Coronary artery (tissue), 2 donors: ENCODE measurements at places on chromosomes 1 and 21.
A peak's percentile ranks its signal among the peaks of the same experiment; 100 is the strongest.

DNA sequence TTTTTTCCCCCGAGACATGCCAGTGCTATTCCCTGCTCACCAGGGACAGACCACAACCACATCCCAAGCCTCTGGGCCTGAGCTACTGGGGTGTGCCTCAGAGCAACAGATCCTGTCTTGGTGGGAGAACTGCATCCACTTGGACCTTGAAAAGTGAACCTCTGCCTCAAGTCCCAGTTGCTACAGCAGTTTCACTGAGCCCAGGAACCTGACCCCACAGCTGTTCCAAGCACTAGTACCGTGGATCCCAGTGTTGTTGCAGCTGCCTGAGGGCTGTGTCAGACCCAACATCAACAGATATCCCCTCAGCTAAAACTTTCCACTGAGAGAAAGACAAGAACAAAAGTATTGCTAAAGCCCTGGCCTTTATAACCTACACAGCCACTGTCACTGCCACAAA, 373.0 kb downstream of the PLPP3 start:
- no peak for DNase-seq

DNA sequence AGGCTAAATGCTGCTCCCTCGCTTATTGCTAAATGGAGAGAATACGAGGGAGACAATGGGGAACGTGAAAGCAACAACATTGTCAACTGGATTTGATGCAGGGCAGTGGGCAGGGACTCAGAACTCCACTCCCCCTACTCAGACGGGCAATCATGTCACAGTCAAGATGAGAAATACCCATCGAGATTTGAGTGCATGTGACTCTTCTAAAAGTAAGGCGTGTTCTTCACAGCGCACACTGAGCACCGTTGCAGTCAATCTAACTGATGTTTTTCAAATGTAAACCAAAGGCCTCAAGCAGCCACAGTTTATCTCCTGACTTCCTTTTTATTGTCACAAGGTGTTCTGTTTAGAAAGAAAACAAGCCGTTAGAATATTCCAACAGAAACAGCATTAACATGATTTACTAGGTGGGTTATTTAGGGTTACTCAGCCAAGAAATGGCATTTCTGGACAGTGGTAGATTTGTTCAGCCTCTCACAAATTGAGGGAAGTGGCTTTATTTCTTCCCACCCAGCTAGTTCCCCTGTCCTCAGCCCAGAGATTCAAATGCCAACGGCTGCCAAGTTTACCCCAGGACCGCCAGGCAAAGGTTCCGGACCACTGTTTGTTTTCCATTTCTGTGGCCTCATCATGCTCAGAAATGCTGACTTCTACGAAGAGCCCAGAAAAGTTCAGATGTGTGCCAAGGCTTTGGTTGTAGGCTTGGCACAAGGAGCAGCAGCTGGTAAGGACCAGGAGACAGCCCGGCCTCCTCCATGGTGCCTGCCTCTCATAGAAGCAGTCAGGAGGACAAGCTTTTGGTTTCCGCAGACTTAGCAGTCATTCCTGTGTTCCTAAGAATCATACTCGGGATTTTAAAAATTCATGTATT, 171.4 kb downstream of the KIF26B start:
- no peak for DNase-seq

- DNase-seq, result no peak
These were observed 36.8 kb downstream of the GADD45A start for GRCh38 chr1:67721650-67722291.

GRCh38 chr21:35428489-35428888, 379.4 kb upstream of the RUNX1 start:
- DNase-seq, result peak; percentile 78

DNA sequence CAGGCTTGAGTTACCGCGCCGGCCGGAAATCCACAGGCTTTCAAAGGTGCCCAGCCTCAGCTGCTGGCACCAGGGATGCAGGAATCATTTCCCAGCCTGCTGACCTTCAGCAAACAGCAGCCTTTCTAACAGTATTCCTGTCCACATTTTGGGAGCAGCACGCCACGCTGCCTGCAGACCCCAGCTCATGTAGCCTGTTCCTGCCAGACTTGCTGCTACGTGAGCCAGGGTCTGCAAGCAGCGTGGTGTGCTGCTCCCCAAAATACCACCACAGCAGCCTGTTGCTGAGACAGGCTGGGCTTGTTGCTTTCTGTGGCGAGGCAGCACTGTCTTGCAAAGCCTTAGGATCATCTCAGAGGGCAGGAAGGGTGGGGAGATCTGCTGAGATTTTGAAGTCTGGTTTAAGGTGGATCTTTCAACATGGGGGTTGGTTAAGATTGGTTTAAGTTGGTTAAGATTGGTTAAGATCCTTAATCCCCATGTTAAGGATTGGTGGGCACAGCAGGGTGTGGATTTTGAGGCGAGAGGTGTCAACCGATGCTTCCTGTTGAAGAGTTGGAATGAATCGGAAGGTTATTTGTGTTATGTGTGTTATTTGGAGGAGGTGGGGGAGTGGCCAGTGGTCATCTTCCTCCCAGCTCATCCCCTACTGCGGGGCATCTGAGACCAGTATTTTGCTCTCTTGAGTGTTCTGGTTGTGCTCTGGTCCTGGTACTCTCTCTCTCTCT, 12.9 kb downstream of the FAAH start:
- no peak for DNase-seq

GRCh38 chr1:203649551-203649998, 22.9 kb downstream of the ATP2B4 start:
- no peak for DNase-seq

DNA sequence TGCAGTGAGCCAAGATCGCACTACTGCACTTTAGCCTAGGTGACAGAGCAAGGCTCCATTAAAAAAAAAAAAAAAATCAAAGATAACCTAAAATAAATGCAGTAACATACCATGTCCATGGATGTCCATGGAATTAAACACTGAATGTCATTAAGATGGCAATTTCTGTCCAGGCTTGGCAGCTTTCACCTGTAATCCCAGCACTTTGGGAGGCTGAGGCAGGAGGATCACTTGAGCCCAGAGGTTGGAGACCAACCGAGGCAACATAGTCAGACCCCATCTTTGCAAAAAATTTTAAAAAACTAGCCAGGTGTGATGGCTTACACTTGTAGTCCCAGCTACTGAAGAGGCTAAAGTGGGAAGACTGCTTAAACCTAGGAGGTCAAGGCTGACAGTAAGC, 100.1 kb downstream of the RUSC1 start:
- no peak for DNase-seq

DNA sequence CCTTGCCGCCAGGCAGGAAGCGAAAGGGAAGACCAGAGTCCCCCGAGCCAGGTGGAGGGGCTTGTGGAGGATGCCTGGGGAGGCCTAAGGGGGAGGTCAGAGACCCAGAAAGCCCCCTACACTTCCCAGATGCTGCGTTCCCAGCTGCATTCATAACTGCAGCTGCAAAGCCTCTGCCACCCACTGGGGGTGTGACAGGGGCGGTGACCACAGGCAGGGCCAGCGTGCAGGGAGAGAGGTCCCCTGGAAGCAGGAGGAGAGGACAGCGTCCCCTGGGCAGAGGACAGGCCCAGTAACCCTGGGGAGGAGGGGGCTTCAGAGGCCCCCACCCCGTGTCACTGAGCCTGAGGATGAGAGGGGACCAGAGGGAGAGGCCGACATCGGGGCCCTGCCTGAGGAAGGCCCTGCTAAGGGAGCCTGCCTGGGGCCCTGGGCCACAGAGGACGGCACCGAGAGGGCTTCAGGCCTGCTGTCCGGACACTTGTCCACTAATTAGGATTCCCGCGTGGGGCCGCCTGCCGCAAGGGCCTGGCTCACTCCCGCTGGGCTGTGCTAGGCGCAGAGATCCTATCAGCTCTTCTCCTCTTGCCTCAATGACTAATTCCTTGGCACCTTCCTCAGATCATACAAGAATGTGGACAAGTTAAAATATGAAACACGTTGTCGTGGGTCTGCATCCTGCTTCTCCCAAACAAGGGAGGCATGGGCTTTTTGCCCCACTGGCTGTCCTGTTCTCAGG, 49.1 kb upstream of the CCDC27 start:
- DNase-seq, result no peak

DNA sequence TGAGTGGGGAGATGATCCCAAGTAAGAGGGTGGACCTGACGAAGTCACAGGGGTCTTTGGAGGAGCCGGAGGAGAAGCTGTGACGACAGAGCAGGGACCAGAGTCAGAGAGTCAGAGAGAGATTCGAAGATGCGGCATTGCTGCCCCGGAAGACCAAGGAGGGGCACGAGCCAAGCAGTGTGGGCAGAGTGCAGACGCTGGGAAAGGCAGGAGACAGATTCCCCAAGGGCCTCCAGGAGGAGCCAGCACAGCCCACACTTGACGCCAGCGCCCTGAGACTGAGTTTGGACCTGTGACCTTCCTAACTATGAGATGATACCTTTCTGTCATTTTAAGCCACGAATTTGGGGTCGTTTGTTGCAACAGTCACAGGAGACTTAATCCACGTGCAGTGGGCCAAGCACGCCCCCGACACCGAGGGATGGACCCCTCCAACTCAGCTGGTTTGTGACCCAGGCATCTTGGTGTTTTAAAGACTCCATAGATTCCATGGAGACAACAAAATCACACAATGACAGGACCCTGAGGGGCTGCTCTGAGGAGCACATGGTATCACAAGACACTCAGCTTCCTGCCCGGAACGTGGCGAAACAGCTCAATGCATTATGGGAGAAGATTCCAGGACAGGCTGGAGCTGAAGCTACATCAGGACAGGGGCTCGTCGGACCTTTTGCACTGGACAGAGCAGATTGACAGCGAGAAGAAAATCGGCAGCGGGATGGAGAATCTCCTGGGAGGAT, 11.0 kb upstream of the TFF1 start:
- no peak for DNase-seq

- no peak for DNase-seq
These were observed 595 bp upstream of the ZNHIT6 start for GRCh38 chr1:85708829-85709227.

DNA sequence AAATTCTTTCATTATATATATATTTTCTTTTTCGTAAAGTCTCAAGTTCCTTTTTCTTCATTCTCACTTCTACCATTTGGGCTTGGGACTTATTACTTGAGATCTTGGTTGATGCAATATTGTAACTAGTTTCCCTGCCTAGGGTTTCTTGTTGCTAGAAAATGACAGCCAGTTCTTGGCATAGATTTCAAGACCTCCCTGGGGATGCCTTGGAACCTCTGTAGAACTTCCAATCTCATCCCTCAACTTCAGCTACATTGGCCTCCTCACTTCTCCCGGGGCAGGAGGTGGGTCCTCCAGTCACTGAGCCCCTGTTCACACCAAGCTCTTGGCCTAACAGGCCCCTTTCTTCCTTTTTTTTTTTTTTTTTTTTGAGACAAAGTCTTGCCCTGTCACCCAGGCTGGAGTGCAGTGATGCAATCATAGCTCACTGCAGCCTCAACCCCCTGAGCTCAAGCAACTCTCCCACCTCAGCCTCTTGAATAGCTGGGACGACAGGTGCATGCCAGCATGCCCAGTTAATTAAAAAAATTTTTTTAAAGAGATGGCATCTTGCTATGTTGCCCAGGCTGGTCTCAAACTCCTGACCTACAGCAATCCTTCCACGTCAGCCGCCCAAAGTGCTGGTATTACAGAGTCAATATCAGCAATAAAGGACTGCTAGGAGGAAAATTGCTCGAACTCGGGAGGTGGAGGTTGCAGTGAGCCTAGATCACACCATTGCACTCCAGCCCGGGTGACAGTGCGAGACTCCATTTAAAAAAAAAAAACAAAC, 33.1 kb downstream of the MAP3K7CL start:
- no peak for DNase-seq

GRCh38 chr1:116489231-116489697, 81.6 kb downstream of the CD58 start:
- DNase-seq, result no peak

GRCh38 chr1:110259770-110260169, 49.7 kb downstream of the KCNC4 start:
- DNase-seq, result no peak

DNA sequence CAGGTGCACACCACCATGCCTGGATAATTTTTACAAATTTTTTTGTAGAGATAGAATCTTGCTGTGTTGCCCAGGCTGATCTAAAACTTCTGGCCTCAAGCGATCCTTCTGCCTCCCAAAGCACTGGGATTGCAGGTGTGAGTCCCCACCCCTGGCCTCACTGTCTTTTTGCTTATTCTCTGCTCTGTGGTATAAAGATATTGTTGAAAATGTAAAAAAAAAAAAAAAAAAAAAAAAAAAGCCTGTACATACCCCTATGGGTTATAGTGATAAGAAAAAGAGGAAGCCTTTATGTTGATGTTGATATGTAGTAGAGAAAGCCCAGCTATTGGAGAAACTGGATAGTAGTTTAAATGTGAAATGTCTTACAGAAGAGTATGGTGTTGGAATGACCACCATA, 125.8 kb downstream of the XPR1 start:
- DNase-seq, result no peak

DNA sequence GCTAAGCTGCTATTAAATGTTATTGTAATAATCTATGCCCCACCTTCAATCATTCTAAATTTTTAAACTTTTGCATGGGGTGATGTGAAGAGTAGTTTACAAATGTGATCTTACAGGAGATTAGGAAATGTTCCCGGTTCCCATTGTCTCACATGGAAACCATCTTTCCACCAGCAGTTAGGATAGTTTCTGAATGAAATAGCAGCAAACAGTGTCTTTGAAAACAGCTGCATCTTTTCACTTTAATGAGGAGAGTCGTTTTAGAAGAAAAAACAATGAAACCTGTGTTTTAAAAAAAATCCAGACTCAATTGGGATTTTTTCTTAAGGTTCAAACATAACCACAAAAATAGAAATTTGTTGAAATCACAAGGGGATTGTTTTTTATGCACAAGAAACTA, 134.2 kb downstream of the TLR5 start:
- no peak for DNase-seq

DNA sequence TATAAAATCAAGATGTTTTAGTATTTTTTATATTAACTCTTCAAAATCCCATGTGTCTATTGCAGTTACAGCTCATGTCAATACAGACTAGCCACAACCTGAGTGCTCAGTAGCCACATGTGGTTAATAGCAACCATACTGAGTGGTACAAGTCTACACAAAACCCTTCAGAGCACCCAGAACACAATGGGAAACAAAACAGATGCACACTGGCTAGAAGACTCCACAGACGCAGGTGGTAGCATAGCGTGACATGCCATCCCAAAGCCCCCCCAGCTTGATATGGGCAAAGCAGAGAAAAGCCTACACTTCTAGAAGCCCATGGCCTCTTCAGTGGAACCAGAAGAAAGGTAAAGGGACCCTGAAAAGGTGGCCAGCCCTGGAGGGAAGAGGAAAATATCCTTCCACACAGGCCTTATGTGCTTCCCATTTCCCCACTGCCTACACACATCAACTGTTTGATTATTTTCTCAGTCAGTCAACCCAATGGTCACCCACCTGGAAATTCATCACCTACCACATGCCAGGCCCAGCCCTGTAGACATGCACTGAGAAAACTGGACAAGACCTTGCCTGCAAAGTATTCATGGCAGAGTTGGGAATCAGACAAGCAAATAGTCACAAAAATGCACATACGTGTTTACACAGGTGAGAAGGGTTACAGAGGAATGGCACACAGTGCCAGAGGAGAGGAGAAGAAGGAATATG, 175.0 kb downstream of the VAV3 start:
- no peak for DNase-seq

- no peak for DNase-seq
These were observed 35.9 kb downstream of the SLC30A1 start for GRCh38 chr1:211543025-211543424.
